ENCODE measurements at places on chromosomes 3 and 15.

GRCh38 chr3:161371441-161372320, at the start of gene SPTSSB:
Gene SPTSSB, minus strand, starts transcription at chr3:161371517. Its CDS starts 25,194 bp downstream, at chr3:161346323.
- peak; percentile 32 for DNase-seq

GRCh38 chr15:29700296-29700695, 122.0 kb downstream of the TJP1 start:
- DNase-seq: no peak

DNA sequence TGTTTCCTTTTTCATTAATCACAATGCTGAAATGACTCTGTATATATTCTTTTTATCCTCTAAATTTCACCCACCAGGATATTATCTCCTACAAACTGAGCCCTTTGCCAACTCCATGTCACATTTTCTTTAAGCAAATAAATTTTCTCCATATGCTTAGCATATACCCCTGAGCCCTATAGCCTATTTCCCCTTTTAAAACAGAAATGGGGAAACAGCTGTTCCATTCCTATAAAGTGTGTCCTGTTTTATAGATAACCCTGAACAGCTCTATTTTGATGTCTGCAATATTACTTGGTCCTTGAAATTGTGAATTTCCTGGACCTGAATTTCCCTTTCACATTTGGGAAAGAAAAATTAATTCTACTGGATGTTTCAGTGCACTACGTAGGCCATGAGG, 15.6 kb upstream of the FILIP1L start:
- DNase-seq: no peak

DNA sequence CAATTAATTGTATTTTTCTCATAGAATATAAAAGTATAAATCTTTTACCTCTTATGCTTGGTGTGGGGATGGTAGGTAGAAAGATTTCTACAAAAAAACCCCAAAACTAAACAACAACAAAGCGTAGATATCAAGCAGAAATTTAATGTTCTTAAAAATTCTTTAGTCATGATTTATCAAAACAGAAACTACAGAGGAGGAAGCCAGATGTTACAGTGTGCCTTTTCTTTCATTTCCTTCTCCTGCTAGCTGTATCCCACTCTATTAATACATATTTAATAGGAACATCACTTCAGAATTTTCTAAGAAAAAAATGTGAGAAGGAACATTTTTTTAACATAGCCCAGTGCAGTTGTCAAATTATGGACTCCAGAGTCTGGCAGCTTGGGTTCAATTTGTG, 420.6 kb downstream of the TUSC7 start:
- peak; percentile 3 for DNase-seq

- no peak for DNase-seq
Observed at GRCh38 chr15:55786341-55786740, 43.4 kb upstream of the PRTG start.

GRCh38 chr15:24919446-24919845, 35.3 kb upstream of the SNRPN start:
- no peak for DNase-seq

DNA sequence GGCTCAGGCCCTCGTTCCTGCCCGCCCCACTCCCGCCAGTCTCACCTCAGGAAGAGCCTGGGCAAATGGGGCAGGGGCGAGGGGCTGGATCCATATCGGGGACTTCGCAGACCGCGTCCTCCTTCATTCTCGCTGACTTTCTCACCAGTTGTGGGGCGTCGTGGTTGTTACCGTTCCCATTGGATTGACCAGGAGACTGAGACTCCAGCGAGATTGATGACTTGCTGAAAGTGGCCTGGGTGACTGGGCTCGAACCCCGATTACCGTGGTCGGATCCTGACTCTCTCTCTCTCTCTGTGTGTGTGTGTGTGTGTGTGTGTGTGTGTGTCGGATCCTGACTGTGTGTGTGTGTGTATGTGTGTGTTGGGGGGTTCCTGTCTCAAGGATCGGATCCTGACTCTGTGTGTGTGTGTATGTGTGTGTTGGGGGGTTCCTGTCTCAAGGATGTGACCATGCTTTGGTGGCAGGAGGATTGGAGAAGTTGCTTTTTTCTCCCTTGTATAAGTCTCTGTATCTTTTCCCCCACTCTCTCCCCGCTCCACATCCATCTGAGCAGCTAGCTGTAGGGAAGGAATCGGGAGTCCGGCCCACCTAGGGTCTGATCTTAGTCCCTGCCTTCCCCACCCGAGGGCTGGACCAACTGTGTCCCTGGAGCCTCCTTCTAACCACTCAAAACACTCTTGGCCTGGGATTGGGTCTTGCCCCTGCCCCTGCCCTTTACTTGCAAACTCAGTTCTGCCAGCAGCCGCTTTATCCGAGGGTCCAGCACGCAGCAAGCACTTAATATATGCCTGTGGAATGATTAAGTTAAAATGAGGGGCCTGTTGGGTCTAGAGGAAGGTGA, 603 bp downstream of the PLEKHO2 start:
- no peak for DNase-seq

- DNase-seq: no peak
Observed at GRCh38 chr3:197010556-197011351, 18.9 kb downstream of the MELTF start.
